ENCODE measurements at places on chromosomes 6 and 20. TPM values are rescaled to one million over a fixed set of nuclear protein-coding genes. Genes with fewer than 3 reads are reported as not detected.

DNA sequence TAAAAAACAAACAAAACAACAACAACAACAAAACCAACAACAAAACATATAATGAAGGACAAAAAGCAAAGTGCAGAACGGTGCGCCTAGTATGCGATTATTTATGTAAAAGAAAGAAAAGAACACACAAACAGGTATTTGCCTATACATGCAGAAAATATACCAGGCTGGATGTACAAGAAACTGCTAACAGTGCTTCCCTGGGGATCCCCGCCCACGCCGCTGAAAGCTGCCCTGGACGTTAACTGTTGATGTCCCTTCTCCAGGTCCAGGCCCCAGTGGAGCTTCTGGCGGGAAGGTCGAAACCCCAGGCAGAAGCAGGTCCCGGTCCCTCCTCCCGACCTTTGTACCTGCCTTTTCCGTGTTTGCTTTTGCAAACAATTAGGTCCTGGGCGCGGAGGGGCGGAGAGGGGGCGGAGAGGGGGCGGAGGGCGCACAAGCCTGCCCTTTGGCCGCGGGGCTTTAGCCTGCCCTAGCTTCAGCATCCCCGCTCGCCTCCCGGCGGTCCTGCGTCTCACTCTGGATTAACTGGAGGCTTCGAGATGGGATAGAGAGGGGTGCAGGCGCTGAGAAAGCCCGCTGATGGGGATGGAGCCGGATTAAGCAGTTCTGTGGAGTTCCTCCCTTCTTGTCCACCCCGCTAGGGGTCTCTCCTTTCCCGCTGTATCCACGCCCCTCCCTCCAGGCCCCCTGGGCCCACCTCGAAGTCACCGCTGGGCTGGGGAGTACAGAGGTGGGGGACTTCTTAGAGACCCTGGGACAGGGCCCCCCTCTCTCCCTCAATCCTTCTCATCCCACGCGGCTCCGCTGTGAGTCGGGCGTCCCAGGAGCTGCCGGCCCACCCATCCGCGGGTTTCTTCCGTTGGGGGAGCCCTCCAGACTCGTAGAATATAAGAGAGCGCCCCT is 8.2 kb upstream of the AHCY start:
- no peaks in the 10 kb centered on the region for H3K36me3 ChIP-seq
- H3K27ac ChIP-seq: no peak overlapping the region
- peaks cover 14% of the 10 kb centered on the region for H3K4me1 ChIP-seq
- peak overlapping the region; percentile 27 for H3K4me3 ChIP-seq
- DNase-seq: no peak
- H3K27me3 ChIP-seq: no peaks in the 10 kb centered on the region

DNA sequence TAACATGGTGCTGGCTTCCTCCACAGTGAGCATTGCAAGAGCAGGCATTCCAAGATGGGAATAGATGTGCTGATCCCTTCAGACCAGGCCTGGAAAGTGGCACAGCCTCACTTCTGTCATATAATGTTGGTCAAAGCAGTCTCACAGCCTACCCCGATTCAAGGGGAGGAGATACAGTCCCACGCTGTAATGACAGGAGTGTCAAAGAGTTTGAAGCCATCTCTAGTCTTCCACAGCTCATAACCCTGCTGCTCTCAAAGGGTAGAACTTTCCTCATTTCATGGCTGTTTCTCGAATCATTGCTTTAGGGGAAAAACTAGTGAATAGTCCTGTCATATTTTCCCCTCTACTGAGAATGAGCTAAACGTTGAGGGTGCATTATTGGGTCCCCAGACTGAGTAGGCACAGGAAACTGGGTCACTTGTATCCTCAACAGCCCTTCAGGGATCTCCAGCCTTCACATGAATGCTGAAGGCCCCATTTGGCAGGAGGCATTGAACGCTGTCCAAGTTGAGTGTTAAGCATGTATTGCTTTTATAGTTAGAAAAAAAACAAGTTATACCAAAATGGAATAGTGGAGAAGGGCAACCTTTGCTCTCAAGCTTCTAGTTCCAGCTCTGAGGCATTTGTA is 27.3 kb downstream of the DTD1 start:
- H3K27ac ChIP-seq: no peak overlapping the region
- H3K4me3 ChIP-seq: no peak overlapping the region
- no peaks in the 10 kb centered on the region for H3K4me1 ChIP-seq
- H3K27me3 ChIP-seq: no peaks in the 10 kb centered on the region
- peaks cover 2% of the 10 kb centered on the region for H3K36me3 ChIP-seq
- DNase-seq: no peak

The HLA-DRA gene
- total RNA-seq: not detected

DNA sequence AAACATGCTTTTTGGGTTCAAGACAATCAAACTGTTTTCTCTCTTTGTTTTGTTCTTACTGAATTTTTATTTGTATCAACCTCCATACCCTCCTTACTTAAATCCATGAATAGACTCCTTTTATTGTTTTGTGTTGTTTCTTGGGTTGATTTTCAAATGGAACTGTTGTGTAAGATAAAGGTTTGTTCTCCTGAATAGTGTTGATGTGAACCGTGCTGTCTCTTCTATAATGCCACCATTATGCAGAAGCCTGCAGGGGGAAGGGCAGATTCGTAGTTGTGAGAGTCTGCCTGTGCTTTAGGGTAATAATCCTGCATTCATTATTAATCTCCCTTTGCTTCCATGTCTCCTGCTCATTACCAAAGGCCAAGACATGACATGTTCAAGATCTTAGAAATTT is 105.9 kb downstream of the CDKAL1 start:
- H3K4me1 ChIP-seq: no peaks in the 10 kb centered on the region
- DNase-seq: no peak
- no peaks in the 10 kb centered on the region for H3K27me3 ChIP-seq
- H3K36me3 ChIP-seq: no peaks in the 10 kb centered on the region
- H3K27ac ChIP-seq: no peak overlapping the region

Measured in astrocyte (in vitro differentiated cells and primary cell).